ENCODE measurements at places on chromosomes 16 and 17. TPM values are rescaled to one million over a fixed set of nuclear protein-coding genes. Genes with fewer than 3 reads are reported as not detected.

SUZ12 gene
- 70.4 TPM for total RNA-seq

DNA sequence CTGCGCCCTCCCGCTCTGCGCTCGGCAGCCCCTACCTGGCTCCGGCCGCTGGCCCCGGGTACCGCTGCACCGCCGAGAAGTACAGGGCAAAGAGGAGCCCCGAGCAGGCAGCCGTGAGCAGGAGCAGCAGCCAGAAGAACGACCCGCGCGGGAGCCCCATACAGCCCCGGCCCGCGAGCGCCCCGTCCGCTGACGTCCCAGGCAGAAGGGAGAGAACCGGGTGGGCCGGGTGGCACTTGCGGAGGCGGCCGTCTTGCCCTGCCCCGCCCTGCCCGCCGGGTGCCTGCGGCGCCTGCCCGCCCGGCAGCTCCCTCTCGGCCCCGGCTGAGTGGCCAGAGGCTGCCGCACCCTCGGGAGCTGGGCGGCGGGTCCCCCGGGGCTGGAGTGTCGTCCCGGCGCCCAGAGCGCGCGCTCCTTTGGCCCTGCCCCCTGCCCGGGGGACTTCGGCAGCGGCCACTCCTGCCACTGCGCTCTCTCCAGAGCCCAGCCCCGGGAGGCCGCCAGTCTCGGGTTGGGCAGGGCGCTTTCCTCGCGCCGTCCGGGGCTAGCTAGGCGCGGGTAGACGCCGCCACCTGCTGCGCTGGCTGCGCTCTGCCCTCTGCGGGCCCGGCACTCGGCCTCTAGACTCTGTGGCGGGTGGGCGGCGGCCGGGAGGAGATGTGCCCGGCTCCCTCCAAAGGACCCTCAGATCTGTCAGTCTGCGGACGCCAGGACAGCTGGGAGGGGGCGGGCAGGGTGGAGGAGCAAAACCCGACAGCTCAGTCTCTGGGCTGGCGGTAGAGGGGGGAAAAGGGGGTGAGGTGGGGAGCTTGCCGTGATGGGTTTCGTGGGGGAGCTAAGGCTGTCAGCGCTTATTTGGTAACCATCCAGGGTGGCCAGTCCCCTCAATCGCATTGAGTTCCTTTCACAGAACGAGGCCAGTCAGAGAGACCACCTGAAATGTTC is at the start of gene ST6GALNAC2:
ST6GALNAC2 (minus strand) TSS at position 212 of the 945 bp plus-strand sequence; CDS start at position 160, 52 bp downstream.
- DNase-seq = no peak

GPRC5C gene
- 0.89 TPM for total RNA-seq

DNA sequence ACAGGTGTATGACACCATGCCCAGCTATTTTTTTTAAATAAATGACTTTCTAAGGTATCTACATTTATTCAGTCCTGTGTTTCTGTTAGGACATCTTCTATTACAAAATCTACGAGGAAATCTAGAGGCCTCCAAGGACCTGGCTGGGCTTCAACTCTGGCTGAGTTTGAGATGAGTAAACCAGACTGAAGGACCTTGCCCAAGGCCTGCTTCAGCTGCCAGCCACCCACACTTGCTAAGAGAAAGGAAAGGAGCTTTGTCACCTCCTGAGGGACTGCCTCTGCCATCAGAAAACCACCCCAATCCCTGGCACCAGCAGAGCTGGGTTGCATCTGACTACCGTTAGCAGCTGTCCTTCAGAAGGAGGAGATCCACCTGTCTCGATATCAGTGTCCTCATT is 1.3 kb upstream of the MYO1D start:
- DNase-seq = no peak

DNA sequence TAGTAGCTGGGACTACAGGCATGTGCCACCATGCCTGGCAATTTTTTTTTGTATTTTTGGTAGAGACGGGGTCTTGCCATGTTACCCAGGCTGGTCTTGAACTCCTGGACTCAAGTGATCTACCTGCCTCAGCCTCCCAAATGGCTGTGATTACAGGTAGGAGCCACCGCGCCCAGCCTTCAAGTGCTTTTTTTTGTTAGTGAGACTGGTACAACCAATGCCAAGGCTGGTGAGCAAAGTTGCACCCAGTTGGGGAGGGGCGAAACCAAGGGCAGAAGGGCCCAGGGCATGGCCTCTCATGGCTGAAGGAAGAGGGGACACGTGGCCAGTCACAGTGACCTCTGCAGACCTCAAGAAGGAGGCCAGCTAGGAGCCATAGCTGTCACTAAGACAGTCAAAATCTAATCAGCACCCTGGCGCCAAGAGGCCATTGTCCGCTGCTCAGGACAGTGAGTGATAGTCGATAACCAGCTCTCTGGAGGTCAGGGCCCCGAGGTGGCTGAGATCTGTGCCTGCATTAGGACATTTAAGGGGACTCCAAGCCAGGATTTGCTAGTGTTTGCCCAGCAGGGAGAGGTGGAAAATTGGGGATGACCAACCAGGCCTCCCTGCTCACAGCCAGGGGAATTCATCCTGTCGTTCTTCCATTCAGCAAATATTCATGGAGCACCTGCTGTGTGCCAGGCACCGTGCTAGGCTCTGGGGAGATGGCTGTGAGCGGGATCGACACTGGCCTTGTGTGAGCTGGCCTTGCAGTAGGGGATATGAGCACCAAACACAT is 10.2 kb downstream of the IL4R start:
- no peak for DNase-seq

GRCh38 chr16:49653173-49653570 is 202.7 kb downstream of the ZNF423 start:
- DNase-seq = no peak

DNA sequence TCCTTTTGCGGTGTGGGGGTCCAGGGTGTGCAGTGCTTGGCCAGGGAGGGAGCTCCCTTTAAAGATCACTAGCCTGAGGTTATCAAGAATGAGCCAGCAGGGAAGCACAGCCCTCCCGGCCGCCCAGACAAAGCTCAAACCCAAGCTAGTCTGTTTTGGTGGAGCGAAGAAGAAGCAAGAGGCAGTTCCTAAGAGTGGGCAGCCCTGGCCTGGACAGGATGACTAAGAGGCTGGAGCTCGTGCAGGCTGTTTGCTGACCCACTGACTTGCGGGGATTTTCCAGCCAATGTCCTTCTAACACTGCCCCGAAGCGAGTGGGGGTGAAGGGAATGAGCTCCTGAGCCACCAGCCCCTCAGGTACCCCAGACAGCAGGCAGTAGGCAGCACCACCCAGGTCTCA is 134.4 kb downstream of the COPRS start:
- DNase-seq = no peak

DNA sequence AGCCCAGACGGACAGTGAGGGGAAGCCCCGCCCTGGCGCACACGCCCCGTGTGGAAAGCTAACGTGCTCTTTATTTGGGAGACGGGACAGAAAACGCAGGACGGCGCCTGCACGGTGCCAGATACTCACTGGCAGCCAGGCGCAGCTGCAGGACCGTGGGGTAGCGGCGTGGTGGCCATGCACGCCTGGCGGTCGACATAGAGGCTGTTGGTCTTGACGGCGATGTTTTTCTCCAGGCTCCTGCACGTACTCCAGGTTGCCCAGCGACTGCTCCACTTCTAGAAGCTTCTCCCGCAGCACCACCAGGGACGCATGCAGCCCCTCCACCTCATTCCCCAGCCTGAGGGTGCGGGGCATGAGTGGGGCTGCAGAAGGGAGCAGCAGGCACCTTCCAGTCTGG is 5.1 kb upstream of the C1QTNF8 start:
- no peak for DNase-seq

ALOX12B gene
- 0.87 TPM for total RNA-seq

BRD7 gene
- 79.5 TPM for total RNA-seq

BFAR gene
- 55.7 TPM for total RNA-seq

GRCh38 chr16:89201439-89202377 is 1.4 kb upstream of the SLC22A31 start:
- peak; percentile 77 for DNase-seq
